Stimulated activated effector memory CD8-positive, alpha-beta T cell treated with anti-CD3 and anti-CD28 coated beads, Interleukin-12 subunit alpha, Interleukin-12 subunit beta, amount 100 ng/mL, for 72 hours (primary cell): ENCODE measurements at places on chromosomes 3 and 15.

- DNase-seq = no peak
Measured at GRCh38 chr3:40055361-40055760, 246.0 kb downstream of the MYRIP start.

GRCh38 chr3:65627062-65627461 lies 411.7 kb downstream of the MAGI1 start:
- no peak for DNase-seq

DNA sequence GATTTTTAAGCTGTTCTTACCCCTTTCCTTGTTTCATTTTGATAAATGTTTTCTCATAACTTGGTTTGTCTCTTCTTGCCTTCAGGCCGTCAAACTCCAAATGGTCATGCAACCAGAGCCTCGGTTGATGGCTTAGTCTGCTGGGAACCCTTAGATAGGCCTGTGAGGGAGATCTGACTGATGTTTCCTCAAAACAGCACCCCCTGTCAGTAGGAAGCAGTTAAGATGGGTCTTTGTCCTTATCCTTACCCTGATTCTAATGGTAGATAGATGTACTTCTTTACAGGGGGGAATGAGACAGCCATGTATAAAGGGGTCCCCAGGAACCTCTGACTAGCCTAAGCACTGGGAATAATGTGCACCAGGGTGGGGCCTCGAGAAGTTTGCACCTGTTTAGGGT lies 16.3 kb upstream of the OR5H1 start:
- DNase-seq = no peak

DNA sequence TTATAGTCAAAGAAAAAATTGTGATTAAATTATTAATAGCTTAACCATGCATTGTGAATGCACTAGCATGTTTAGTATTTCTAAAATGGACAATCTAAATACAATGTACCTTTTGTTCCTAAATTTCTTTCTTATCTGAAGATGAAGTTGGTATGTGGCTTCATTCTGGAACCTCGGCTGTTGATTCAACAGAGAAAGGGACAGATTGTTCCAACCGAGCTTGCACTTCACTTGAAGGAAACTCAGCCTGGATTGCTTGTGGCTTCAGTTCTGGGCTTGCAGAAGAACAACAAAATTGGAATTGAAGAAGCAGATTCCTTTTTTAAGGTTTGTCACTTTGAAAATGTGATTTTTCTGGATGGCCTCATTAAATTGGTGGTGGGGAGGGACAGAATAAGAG lies 32.6 kb downstream of the HPS3 start:
- DNase-seq = no peak

- no peak for DNase-seq
Measured at GRCh38 chr3:98726084-98726483, 37.1 kb upstream of the ST3GAL6 start.

DNA sequence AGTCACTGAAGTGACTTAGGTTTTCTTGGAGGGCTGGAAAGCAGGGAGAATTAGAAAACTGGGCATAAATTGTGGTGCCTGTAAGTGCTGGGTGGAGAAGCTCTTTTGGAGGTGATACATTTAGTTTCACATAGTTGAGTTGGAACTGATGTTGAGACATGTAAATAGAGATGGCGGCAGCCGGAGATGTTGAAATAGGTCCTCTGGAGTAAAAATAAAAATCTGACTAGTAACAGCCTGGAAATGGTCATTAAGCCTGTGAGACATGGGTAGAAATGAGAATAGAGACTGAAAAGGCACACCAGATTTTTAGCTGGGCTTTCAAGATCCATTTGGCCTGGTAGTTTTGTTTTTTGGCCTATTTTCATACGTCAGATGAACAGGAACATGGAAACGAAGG lies 2.9 kb upstream of the NIT2 start:
- peak; percentile 36 for DNase-seq

GRCh38 chr3:96813134-96813819 lies 1.1 kb upstream of the EPHA6 start:
- DNase-seq = peak; percentile 60

- no peak for DNase-seq
Measured at GRCh38 chr3:176247191-176247590, 950.1 kb downstream of the TBL1XR1 start.

DNA sequence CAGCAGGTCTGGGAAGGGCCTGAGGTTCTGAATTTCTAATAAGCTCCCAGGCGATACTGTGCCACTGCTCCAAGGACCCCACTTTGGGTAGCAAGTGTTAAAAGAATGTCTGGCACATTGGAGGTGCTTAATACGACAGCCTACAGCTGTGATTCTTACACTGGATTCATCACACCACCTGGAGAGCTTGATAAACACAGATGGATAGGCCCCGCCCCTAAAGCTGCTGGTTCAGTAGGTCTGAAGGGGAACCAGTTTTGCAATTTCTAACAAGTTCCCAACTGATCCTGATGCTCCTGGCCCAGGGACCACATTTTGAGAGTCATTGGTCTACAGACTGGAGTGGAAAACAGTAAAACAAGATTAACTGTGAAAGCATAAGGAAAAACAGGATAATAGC lies 124.8 kb upstream of the ST8SIA2 start:
- no peak for DNase-seq
